ENCODE measurements at places on chromosomes 4 and X. TPM values are rescaled to one million over a fixed set of nuclear protein-coding genes. Genes with fewer than 3 reads are reported as not detected.

PTCHD1 gene
- not detected for total RNA-seq

DNAAF6 gene
- not detected for total RNA-seq

DACH2 gene
- not detected for total RNA-seq

SPATA4 gene
- total RNA-seq: not detected

ADGRG2 gene
- not detected for total RNA-seq

PROM1 gene
- 0.24 TPM for total RNA-seq

BGN gene
- total RNA-seq: not detected

EVC gene
- total RNA-seq: not detected

SCD5 gene
- 8.4 TPM for total RNA-seq

JAKMIP1 gene
- 16.3 TPM for total RNA-seq

EFHC2 gene
- 0.55 TPM for total RNA-seq

DMRTC1 gene
- not detected for total RNA-seq

AKAP14 gene
- total RNA-seq: not detected

INTS6L gene
- 20.9 TPM for total RNA-seq

MOB1B gene
- 17.8 TPM for total RNA-seq

SYTL4 gene
- total RNA-seq: 0.14 TPM

PAGE2B gene
- not detected for total RNA-seq

TMSB15A gene
- total RNA-seq: not detected

SH2D1A gene
- 76.7 TPM for total RNA-seq

RASGEF1B gene
- 18.5 TPM for total RNA-seq

CXCL6 gene
- total RNA-seq: not detected

NR0B1 gene
- total RNA-seq: not detected

CPE gene
- not detected for total RNA-seq

TGIF2LX gene
- not detected for total RNA-seq

PCYT1B gene
- not detected for total RNA-seq

PNMA6F gene
- not detected for total RNA-seq

Measured in natural killer cell treated with Interleukin-12 subunit alpha and Interleukin-12 subunit beta and Interleukin-15 and Interleukin-18, amount 100 ng/mL, for 72 hours (primary cell).